Thoracic aorta (tissue), 2 donors: ENCODE measurements at places on chromosomes 12 and 14.
A peak's percentile ranks its signal among the peaks of the same experiment; 100 is the strongest.

- DNase-seq, result no peak
These were observed 3.5 kb downstream of the KICS2 start for GRCh38 chr12:64218597-64218996.

GRCh38 chr14:64324461-64324860, 30.3 kb upstream of the ESR2 start:
- no peak for DNase-seq

- no peak for DNase-seq
These were observed 130.7 kb upstream of the HIF1A start for GRCh38 chr14:61564618-61565091.

- DNase-seq, result no peak
These were observed 31.6 kb downstream of the TBC1D15 start for GRCh38 chr12:71871116-71871515.

DNA sequence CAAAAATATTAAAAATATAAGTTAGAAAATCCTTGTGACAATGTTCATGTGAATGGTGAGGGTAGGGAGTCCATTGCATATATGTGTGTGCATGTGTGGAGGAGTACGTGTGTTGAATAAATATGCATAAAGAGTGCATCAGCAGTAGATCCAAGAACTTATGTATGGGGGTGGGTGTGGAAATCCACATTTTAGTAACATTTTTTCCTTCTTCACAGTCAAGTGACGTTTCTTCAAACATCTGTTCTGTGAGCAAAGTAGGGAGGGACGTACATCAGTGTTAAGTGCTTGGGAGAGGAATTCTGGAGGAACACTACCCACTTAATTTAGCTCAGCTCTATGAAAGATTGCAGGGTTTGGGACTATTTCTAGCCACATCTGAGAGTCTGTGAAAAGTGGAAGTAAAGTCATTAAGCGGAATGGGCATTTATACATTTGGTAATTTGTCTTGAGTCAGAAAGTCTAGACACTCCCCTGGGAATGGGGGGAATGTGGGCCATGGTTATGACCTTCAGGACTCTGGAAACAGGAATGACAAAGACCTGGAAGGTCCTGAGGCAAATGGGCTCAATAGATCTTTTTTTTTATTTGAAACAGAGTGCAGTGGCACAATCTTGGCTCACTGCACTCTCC, 156.4 kb upstream of the PLXNC1 start:
- DNase-seq, result no peak

DNA sequence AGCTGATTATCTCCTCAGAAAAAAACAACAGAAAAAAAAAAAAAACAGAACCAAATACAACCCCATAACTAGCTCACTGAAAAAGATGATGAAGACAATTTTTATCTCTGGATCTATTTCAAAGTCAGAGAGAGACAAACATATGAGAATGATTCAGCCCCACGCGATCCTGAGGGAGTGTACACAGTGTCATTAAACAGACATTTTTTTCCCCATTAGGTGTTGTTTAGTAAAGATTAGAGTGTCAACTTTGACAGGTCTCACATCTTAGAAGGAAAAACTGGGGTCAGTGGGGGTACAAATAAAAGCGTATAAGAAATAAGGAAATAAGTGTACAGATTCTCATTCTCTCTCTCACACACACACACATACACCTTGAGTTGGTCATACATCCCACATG, 635.4 kb downstream of the NRXN3 start:
- no peak for DNase-seq

- DNase-seq, result no peak
These were observed 83.8 kb upstream of the CLEC14A start for GRCh38 chr14:38339696-38340095.

- DNase-seq, result no peak
These were observed 14.3 kb upstream of the RIC8B start for GRCh38 chr12:106760184-106760531.

GRCh38 chr14:56138928-56139327, 20.7 kb downstream of the PELI2 start:
- DNase-seq, result no peak

- no peak for DNase-seq
These were observed 116.0 kb downstream of the PRICKLE1 start for GRCh38 chr12:42473561-42473960.

GRCh38 chr12:46242569-46242968, 26.3 kb downstream of the SLC38A1 start:
- DNase-seq, result no peak

DNA sequence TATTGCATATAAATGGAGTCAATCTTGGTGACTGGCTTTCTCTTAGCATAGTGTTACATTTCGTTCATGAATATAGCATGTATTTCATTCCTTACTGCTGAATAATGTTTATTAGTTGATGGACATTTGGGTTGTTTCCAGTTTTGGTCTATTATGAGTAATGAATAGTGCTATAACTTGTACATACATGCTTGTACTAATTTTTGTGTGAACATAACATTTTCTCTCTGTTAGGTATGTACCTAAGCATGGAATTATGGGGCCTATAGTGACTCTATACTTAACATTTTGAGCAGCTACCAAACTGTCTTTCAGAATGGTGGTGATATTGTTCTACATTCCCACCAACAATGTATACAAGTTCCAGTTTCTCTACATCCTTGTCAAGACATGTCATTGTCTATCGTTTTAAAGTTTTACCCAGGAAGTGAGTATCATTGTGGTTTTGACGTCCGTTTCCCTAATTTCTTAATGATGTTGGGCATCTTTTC, 23.1 kb downstream of the ATP2A2 start:
- DNase-seq, result no peak

GRCh38 chr14:106790189-106791036, 1264.0 kb downstream of the TMEM121 start:
- DNase-seq, result no peak

DNA sequence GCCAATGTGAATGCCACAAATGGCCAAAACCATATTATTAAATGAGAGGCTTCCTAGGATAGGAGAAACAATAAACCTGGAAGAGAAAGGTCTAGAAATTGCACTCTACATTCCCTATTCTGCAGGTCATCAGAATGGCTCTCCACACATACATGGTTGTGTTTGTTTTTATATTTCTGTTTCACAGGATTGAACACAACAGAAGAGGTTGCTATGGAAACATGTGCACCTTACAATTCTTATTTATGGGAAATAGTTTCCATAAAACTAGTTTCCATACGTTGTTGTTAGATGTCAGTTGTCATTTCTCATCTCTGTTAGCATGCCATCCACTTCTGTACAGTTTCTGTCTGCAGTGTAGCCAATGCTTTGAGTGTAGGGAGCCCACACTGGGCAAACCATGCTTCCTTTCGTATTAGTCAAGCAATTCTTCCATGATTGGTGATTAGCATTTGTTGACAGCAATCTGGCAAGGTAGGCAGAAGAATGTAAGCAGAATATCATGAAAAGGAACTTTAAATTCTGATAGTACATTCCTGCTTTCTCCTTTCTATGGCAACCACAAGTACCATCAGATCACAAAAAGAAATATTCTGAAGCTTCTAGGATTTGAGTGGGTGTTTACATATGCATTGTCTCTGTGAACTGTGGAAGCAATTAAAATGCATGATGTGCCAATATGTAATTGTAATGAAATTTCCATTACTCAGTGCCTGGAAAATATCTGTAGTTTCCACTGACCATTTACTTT, 141.6 kb upstream of the AVPR1A start:
- DNase-seq, result no peak

- DNase-seq, result no peak
These were observed 836.2 kb upstream of the MGAT4C start for GRCh38 chr12:87092421-87092820.

GRCh38 chr12:905261-906031, 44.0 kb downstream of the RAD52 start:
- no peak for DNase-seq

- no peak for DNase-seq
These were observed 1.8 kb upstream of the PTPN21 start for GRCh38 chr14:88556581-88556980.

DNA sequence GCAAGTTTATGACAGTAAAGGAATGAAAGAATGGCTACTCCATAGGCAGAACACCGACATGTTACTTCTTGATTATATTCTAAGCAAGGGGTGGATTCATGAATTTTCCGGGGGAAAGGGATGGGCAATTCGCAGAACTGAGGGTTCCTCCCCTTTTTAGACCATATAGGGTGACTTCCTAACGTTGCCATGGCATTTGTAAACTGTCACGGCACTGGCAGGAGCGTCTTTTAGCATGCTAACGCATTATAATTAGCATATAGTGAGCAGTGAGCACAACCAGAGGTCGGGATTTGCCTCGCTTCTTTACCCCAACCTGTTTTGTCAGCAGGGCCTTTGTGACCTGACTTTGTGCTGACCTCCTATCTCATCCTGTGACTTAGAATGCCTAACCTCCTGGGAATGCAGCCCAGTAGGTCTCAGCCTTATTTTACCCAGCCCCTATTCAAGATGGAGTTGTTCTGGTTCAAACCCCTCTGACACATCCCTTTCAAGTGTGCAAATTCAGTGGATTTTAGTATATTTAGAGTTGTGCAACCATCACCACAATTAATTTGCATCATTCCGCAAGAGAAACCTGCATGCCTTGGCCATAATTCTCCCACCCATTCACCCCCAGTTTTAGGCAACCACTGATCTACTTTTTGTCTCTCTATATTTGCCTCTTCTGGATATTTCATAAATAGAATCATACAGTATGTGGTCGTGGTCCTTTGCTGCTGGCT, 27.4 kb downstream of the PALS1 start:
- no peak for DNase-seq

GRCh38 chr14:104136472-104137296, 1.7 kb upstream of the KIF26A start:
- DNase-seq, result no peak

- DNase-seq, result no peak
These were observed 200.0 kb downstream of the ADAMTS20 start for GRCh38 chr12:43352001-43352400.

- DNase-seq, result no peak
These were observed 6.6 kb downstream of the APPL2 start for GRCh38 chr12:105229371-105229770.

GRCh38 chr12:40327535-40327934, 102.7 kb downstream of the LRRK2 start:
- DNase-seq, result no peak

GRCh38 chr14:86310611-86311010, 780.7 kb downstream of the FLRT2 start:
- no peak for DNase-seq

- peak; percentile 31 for DNase-seq
These were observed 87.1 kb downstream of the SINHCAF start for GRCh38 chr12:31238764-31239387.

- no peak for DNase-seq
These were observed 7.0 kb downstream of the NIN start for GRCh38 chr14:50823762-50824636.

DNA sequence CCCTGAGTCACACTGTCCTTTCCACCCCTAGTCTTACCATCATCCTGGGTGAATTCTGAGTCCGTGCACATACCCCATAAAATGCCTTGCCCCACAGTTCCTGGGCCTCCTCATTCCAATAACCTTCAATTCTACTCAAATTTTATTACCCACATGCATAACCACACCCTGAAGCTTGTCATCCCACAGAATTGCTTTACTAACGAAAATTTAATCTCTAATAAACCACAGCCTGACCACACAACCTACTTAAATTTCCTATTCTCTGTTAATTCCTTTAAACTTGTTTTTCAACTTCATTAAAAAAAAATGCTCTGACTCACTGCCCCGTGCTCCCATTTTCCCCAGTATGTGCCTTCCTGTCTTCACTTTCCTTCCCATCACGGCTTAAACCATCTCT, 205.9 kb downstream of the PHLDA1 start:
- DNase-seq, result no peak

- DNase-seq, result no peak
These were observed 111.0 kb upstream of the GSC start for GRCh38 chr14:94880876-94881275.

DNA sequence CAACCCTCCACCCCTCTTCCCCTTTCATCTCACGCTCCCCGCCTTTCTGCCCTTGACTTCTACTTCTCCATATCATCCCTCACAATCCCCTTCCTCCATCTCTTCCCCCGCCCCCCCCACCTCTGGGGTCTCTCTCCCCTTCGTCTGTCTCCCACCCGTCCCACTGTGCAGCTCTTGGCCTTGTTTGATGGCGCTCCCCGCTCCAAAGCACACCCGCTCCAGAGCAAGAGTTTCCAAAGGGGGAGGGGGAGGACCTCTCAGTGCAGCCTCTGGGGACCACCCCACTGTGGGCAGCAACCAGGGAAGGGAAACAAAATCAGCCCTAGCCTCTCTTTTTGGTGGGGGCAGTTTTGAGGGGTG, 774 bp downstream of the CHGA start:
- no peak for DNase-seq

- DNase-seq, result no peak
These were observed 14.2 kb upstream of the MYO1A start for GRCh38 chr12:57063991-57064685.

GRCh38 chr12:66885115-66885875, 206.4 kb upstream of the GRIP1 start:
- DNase-seq, result no peak

DNA sequence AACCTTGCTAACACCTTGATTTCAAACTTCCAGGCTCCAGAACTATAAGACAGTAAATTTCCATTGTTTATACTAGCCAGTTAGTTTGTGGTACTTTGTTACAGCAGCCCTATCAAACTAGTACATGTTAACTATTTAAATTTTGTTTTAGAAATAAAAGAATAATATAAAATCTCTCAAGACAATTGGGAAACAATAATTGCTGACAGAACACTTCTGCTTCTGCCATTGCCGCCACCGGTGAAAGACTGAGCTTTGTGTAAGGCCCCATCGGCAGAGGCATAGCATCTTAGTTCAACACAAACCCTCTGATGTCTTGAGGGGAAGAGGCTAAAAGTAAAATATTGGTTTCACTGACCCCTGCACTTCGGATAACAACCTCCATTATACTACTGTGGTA, 1607.1 kb upstream of the SEL1L start:
- DNase-seq, result no peak

- DNase-seq, result no peak
These were observed 64.8 kb upstream of the TUNAR start for GRCh38 chr14:95811813-95812212.

DNA sequence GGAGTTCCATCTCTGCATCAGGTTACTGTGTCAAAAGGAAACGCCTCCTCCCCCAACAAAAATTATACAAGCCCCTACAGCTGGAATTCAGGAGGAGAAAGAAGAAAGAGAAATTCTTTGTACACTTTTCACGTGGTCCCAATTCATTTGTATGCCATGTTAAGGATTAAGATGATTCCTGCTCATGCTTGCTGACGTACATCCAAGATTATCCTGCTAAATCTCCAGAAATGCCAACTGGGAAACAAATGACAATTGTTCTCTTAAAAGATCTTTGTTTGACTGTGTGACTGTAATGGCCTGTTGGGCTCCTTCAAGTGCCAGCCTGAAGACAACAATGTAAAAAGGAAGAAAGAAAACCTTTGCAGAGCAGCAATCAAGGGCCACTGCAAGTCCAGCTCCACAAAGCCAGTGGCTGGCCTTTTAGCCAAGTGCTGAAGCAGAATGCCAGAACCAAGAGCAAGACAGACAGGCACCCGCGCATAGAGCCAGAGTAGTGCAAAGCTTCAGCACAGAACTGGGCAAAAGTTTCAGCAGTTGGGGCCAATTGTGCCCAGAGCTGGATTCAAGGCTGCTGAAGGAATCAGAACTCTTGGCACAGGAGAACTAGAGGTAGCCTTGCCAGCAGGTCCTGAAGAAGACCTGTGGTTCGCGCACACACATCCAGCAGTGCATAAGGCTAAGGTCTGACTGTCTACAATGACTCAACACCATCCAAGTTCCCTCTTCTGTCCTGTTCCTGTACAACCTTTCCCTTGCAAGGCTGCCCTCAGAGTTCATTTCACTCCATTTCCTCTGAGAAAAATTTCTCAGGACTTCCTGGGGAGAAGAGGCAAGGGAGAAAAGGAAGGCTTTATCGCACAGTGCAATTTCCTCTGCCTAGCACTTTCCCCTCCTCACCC, 209.7 kb upstream of the BMP4 start:
- no peak for DNase-seq

- no peak for DNase-seq
These were observed 6.4 kb upstream of the TC2N start for GRCh38 chr14:91873471-91874415.
